ENCODE measurements at places on chromosomes 7 and 10. TPM values are rescaled to one million over a fixed set of nuclear protein-coding genes. Genes with fewer than 3 reads are reported as not detected.

DNA sequence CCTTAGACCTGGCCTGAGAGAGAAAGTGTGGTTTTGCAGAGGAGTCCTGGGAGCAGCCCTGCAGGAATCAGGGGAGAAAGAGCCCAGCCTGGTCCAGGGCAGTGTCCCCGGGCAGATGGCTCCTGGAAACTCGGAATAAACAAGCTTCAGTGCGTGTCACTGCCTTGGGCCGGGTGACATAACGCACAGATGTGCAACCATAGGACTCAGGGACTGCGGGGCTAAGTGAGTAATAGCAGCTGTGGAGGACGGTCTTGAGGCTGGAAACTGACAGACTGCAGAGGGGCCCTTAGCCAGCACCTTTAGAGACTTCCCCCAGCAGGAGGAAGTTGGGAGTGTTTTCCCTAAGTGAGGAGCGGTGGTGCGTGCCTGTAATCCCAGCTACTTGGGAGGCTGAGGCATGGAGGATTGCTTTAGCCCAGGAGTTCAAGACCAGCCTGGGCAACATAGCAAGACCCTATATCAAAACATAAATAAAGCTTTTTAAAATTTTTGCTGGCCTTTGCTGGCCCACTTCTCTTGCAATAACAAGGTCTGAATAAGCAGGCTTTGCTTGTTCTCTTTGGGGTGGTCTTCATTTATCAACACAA is 5.3 kb upstream of the CLIP2 start:
- no peak for DNase-seq

DNA sequence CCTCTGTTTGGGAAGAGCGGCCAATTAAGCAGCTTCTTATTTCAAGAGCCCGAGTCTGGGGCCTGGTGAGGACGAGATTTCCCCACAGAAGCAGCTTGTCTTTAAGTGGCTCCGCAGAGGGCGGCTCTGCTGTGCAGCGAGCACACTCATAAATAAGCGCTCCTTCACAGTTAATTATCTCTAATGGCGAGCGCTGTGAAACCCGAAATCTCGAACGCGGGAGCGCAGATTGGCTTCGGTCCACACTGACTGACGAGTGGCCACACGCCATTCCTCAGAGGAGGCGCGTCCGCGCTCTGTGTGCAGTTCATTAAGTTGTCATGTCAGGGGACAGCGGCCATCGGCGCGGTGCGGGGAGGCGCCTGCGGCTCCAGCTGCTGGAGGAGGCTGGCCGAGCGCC is 560.9 kb downstream of the DNAJB6 start:
- no peak for DNase-seq

GRCh38 chr7:124557587-124557986 is 208.0 kb downstream of the GPR37 start:
- no peak for DNase-seq

GRCh38 chr10:1413256-1413655 is 324.1 kb downstream of the ADARB2 start:
- DNase-seq: no peak

DNA sequence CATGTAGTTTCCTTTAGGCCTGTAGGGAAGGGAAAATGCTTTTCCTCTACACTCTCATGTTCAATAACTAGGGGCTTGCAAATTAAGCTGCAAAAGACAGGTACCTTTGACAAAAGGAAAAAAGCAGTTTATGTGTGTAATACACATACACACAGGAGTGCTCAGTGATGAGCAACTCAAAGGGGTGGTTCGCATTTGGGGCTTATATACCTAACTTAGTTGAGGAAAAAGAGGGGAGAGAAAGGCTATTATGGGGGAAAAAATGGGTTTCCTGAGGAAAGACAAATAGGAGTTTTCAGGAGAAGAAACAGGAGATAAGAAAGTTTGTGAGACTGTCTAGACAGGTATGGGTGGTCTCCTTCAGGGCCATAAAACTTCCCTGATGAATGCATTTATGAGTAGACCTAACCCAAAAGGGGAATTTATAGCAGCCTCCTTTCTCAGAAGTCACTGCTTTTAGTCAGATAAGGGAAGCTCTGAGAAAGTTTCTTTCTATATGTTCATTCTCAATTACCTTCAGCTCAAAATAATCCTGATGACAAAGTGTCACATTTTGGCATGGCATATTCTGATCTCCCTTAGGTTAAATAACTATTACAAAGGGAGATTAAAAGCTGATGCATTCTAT is 55.2 kb upstream of the EZH2 start:
- no peak for DNase-seq

LIPF gene
- total RNA-seq: not detected

GRCh38 chr7:107065929-107066247 is 21.4 kb downstream of the PRKAR2B start:
- no peak for DNase-seq

- DNase-seq: no peak
Observed at GRCh38 chr7:105849122-105849855, 27.1 kb downstream of the ATXN7L1 start.

- peak; percentile 12 for DNase-seq
Observed at GRCh38 chr7:108592646-108593201, 23.1 kb downstream of the DNAJB9 start.

GRCh38 chr10:86100581-86101061 is 266.0 kb downstream of the GRID1 start:
- no peak for DNase-seq

- DNase-seq: no peak
Observed at GRCh38 chr7:19133886-19134285, 11.3 kb downstream of the FERD3L start.

DNA sequence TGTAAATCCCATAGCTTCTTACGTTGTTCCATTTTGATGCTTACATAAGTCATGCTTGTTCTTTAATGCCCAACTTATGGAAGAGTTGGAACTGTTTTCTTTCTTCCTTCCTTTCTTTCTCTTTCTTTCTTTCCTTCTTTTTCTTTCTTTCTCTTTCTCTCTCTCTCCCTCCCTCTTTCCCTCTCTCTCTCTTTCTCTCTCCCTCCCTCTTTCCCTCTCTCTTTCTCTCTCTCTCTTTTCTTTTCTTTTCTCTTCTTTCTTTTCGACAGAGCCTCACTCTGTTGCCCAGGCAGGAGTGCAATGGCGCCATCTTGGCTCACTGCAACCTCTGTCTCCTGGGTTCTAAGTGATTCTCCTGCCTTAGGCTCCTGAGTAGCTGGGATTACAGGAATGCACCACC is 18.9 kb downstream of the FAM131B start:
- no peak for DNase-seq

- DNase-seq: no peak
Observed at GRCh38 chr10:81569488-81569887, 305.5 kb upstream of the NRG3 start.

NMT2 gene
- total RNA-seq: 57.1 TPM

- no peak for DNase-seq
Observed at GRCh38 chr10:36765782-36766414, 359.5 kb upstream of the ANKRD30A start.

DNA sequence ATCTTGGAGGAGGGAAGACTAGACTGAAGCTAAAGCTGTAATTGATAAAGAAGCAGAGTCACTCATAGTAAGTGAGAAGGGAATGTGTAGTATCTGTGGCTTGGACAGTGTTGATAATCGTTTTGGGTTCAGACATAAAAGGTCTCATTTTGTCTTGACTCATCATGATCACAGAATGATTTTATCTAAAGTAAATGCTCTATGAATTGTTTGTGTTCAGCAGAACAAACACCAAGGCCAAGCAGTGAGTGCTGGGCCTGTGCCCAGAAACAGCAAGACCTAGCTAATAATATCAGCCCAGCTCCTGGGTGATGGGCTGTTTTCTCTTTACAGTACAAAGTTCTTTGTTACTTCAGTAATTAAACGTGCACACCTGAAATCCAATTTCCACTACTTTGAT is 26.7 kb upstream of the CD36 start:
- DNase-seq: no peak

MARCHF5 gene
- 24.8 TPM for total RNA-seq

DNA sequence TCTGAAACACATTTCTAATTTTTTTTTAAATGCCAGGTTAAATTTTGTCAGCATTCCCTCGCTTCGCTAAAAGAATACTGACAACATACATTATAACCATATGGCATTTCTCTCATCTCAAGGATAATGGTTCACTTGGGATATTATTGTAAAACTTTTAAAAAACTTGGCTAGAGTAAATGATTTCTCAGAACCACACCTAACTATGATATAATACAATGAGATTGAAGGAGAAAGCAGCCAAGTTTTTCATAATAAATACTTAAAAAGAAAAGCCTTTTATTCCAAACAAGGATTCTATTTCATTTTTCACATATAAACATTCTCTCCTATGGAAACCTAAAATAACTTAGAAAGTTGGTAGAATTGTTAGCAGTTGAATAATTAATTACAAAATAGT is 413.9 kb downstream of the HGF start:
- DNase-seq: no peak

GRCh38 chr10:63267414-63268148 is 134.5 kb downstream of the NRBF2 start:
- no peak for DNase-seq

GRCh38 chr7:67753891-67754290 is 757.3 kb downstream of the TYW1 start:
- DNase-seq: no peak

- DNase-seq: no peak
Observed at GRCh38 chr10:37856881-37857286, 526 bp downstream of the ZNF248 start.

DNA sequence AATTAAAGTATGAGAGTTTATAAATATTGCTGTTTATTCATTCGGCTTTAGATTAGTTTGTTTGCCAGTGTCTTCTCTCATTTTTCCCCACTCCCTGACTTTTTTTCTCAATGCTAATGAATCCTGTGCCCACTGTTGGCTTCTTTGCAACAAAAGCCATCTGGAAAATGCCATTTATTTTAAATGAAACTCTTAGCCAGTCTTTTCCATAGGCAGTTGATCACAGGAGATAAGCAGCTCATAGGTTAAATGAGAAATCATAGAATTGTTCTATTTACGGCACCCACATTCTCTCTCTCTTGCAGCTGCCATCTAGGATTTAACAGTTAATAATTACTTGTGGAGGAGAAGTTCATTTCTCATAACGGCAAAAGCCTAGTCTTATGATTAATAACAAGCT is 249.3 kb upstream of the POM121L12 start:
- no peak for DNase-seq

ESYT2 gene
- 125 TPM for total RNA-seq

AQP1 gene
- 0.31 TPM for total RNA-seq

IGFBP1 gene
- total RNA-seq: 0.31 TPM

PDK4 gene
- 11.7 TPM for total RNA-seq

- DNase-seq: no peak
Observed at GRCh38 chr7:8982338-8982992, 549.1 kb downstream of the NXPH1 start.

DNA sequence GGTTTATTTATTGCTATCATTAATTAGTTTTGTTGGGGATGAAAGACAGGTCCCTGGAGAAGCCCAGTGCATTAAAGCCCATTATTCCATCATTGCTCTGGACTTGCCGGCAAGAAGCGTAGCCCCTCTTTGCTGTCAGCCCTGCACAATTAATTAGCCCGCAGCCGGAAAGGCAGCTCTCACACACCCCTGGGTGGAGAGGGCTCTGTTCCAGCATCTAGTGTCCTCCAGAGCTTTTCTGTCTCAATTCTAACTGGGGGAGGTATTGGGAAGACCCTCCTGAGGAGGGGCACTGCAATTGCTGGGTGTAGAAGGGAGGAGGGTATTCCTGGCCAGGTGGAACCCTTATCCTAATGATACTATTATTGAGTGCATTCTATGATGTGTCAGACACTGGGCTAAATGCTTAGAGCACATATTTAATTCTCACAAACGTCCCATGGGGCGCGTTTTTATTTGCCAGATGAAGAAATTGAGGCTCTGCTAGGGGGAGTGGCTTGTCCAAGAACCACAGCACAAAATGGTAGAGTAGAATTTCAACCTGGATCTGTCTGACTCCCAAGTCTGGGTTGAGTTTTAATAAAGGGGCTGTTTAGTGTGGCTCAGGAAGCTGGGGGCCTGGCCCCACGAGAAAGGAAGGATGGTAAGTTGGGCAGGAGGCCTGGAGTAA is 148.1 kb upstream of the PCBD1 start:
- no peak for DNase-seq

All from occipital lobe (tissue), 3 donors.